ENCODE measurements at places on chromosomes 6 and 20. TPM values are rescaled to one million over a fixed set of nuclear protein-coding genes. Genes with fewer than 3 reads are reported as not detected.
A peak's percentile ranks its signal among the peaks of the same experiment; 100 is the strongest.

RAET1L gene
- total RNA-seq, result not detected

MYL9 gene
- 3,222 TPM for total RNA-seq

DNA sequence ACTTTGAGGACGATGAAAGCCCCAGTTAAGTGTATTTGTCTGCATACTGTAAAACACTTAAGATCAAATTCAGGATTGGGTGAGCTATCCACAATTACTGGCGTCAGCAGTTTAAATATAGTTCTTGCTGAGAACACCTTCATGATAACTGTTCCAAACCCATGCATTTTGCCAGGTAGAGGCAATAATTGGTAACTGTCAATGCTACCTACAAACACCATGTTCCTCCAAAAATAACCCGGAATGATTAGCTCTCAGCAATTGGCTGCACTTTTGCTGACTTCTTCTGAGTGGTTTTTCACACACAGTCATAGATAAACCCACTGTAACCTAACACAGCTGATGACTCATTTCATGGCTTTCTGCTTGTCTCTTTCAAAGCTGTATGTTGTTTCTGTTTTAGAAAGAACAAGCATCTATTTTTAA is 1358.6 kb upstream of the GJE1 start:
- H3K36me3 ChIP-seq, result no peaks in the 10 kb centered on the region
- DNase-seq, result no peak
- H3K4me1 ChIP-seq, result no peaks in the 10 kb centered on the region
- H3K27me3 ChIP-seq, result no peaks in the 10 kb centered on the region
- H3K27ac ChIP-seq, result no peak overlapping the region

DNA sequence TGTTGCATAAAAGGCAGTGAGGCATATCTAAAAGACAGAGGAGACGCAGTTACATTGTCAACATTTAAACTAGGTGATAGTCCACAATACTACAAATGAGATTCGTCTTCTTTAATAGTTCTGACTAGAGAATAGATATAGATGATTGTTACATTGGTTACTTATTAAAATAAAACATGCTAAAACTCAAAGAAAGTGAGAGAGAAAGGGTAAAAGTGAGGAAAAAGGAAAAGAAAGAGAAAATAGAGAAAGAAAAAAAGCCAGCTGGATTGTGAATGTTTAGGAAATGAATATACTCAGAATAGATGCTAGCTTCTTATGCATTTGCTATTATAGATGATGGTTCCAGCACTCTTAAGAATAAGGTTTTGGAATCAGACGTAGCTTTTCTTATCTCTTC is 27.7 kb upstream of the FAM162B start:
- no peak for DNase-seq
- H3K27me3 ChIP-seq, result no peaks in the 10 kb centered on the region
- no peak overlapping the region for H3K27ac ChIP-seq

OVOL2 gene
- not detected for total RNA-seq

- H3K4me1 ChIP-seq, result no peaks in the 10 kb centered on the region
- H3K4me3 ChIP-seq, result peak overlapping the region; percentile 82
- H3K36me3 ChIP-seq, result no peaks in the 10 kb centered on the region
- H3K27ac ChIP-seq, result peak overlapping the region; percentile 63
- peak; percentile 87 for DNase-seq
- H3K27me3 ChIP-seq, result no peaks in the 10 kb centered on the region
These were observed 96.5 kb downstream of the HFE start for GRCh38 chr6:26183581-26184366.

GRCh38 chr6:33433001-33433543 is 13.2 kb downstream of the SYNGAP1 start:
- H3K4me3 ChIP-seq, result no peak overlapping the region
- peak; percentile 62 for DNase-seq
- H3K27me3 ChIP-seq, result no peaks in the 10 kb centered on the region

DNA sequence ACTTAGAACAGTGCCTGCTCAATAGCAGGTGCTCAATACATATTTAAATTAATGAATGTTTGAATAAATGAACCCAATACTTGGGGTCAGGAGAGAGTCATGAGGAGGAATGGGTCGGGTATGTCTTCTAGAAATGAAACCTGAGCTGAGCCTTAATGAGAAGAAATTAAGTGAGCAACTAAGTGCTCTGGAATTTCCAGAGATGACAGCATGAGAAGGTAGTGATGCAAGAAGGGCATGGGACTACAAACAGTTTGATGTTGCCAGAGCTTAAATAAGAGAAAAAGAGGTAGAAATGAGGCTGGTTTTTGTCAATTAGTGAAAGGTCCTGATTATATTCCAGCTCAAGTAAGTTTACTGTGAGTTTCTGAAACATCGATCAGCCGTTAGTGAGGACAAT is 82.9 kb downstream of the PDE10A start:
- H3K4me3 ChIP-seq, result no peak overlapping the region
- H3K4me1 ChIP-seq, result no peaks in the 10 kb centered on the region
- H3K27me3 ChIP-seq, result no peaks in the 10 kb centered on the region
- no peak overlapping the region for H3K27ac ChIP-seq
- no peaks in the 10 kb centered on the region for H3K36me3 ChIP-seq
- DNase-seq, result no peak

DNA sequence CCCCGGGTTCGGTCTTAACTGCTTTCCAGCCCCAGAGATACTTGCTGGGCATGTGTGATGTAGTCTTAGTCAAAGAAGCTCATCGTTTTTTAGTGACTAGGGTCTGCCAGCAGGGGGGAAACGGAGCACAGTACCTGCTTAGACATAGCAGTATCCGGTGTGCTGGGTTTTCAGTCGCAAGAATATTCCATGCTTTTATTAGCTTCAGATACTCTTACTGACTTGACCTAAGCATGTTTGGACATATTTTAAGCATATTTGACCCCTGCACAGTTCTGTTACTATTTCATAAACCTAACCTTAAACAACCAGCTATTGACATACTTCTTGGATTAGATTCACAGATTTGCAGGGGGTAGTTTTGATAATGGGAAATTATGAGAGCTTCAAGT is 3.0 kb downstream of the E2F3 start:
- H3K36me3 ChIP-seq, result no peaks in the 10 kb centered on the region
- no peak overlapping the region for H3K27ac ChIP-seq
- no peaks in the 10 kb centered on the region for H3K4me1 ChIP-seq
- H3K4me3 ChIP-seq, result peak overlapping the region; percentile 94
- no peak for DNase-seq

- no peak overlapping the region for H3K4me3 ChIP-seq
- H3K27ac ChIP-seq, result no peak overlapping the region
- H3K4me1 ChIP-seq, result peaks cover 3% of the 10 kb centered on the region
- H3K36me3 ChIP-seq, result peaks cover 2% of the 10 kb centered on the region
- no peaks in the 10 kb centered on the region for H3K27me3 ChIP-seq
- DNase-seq, result no peak
These were observed 115.7 kb downstream of the OGFRL1 start for GRCh38 chr6:71404145-71404966.

DNA sequence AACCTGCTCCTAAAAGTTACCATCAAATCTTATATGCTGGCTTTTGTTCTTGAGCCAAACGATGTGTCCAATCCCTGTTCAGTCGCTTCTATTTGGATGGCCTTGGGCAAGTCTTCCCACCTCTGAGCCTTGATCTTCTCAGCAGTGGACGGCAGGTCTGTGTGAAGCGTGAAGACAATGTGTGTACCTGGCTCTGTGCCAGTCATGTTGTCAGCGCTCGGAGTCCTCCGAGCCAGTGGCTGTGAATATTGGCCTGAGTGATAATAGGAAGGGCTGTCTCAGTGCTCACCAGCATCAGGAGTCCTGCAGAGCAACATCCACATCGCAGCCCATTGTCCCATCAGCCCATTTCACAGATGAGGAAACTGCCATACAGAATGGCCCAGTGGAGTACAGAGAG is 219.0 kb downstream of the CDC5L start:
- H3K27ac ChIP-seq, result no peak overlapping the region
- H3K27me3 ChIP-seq, result no peaks in the 10 kb centered on the region
- no peaks in the 10 kb centered on the region for H3K4me1 ChIP-seq
- no peak for DNase-seq
- H3K4me3 ChIP-seq, result no peak overlapping the region

- no peak overlapping the region for H3K4me3 ChIP-seq
- no peaks in the 10 kb centered on the region for H3K4me1 ChIP-seq
- no peak for DNase-seq
- no peak overlapping the region for H3K27ac ChIP-seq
These were observed 154.6 kb upstream of the AHI1 start for GRCh38 chr6:135651964-135652755.

- no peaks in the 10 kb centered on the region for H3K36me3 ChIP-seq
- H3K27me3 ChIP-seq, result no peaks in the 10 kb centered on the region
- no peaks in the 10 kb centered on the region for H3K4me1 ChIP-seq
- no peak overlapping the region for H3K4me3 ChIP-seq
- no peak overlapping the region for H3K27ac ChIP-seq
- no peak for DNase-seq
These were observed 13.6 kb downstream of the PERP start for GRCh38 chr6:138093632-138094031.

DNA sequence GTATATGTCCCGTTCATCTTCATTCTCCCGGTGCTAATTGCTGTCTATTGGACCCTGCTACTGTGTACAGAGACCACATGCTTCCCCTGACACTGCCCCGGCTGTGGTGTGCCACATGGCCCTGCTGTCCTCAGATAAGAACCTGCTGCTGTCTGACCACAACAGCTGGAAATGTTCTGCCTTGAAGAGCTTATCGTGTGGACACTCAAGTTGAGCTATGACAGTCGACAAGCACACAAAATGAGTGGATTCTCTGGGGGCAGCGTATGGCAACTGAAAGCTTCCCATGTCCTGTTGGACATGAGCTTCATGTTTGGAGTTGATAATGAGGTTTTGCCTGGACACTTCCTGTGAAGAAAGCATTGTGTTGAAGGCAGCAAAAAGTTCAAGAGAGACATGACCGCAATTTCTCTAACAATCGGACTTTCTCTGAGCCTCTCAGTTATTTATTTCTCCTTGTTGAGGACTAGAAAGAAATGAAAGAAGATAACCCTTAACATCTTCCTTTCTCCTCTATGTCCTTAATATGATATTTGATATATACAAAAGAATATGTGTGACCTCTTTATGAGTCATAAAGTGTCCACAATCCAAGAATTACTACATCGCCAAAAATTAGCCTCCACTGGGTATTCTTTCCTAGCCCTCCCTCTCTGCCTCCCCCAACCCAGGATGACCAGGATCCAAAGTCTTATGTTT is 187.1 kb upstream of the TCF21 start:
- no peak overlapping the region for H3K4me3 ChIP-seq
- no peaks in the 10 kb centered on the region for H3K36me3 ChIP-seq
- DNase-seq, result no peak
- H3K4me1 ChIP-seq, result peaks cover 5% of the 10 kb centered on the region

DNA sequence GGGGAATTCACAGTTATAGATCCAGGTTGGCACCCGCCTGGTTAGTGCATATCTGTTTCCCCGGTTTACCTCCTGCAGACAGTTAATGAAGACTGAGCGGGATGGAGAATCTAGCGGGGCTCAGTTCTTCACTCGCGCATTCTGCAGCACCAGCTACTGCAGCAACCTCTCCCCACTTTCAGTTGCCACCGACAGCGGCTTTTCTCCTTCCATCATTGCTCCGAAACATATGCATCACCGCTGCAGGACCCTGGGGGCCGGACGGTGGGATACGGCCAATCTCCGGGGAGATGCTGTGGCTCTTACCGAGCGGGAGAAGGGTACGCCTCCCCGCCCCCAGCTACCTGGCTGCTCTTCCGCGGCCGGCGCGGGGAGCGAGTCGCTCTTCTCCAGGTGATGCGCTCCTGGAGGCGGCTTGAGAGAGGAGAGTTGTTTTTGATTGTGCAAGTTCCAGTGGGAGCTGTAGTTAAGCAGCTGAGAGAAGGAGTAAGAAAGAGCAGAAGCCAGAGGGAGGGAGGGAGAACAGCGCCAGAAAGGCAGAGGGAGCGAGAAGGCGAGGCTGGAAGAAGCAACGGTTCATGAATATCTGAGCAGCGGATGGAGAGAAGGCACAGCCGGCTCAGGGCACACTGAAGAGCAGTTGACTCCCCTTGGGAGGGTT is at the start of gene SGK1:
Gene SGK1, minus strand, starts transcription at position 642 of the 661 bp plus-strand sequence. CDS start 652 bp downstream, outside the sequence.
- H3K4me3 ChIP-seq, result peak within 1 kb of the TSS; percentile 39
- no peaks in the 10 kb centered on the region for H3K36me3 ChIP-seq
- no peaks in the 10 kb centered on the region for H3K4me1 ChIP-seq
- H3K27ac ChIP-seq, result no peak within 1 kb of the TSS
- DNase-seq, result no peak

- no peaks in the 10 kb centered on the region for H3K36me3 ChIP-seq
- H3K27ac ChIP-seq, result no peak overlapping the region
- H3K4me1 ChIP-seq, result no peaks in the 10 kb centered on the region
- DNase-seq, result no peak
These were observed 3.9 kb downstream of the SYNJ2 start for GRCh38 chr6:157985378-157986155.

- H3K4me3 ChIP-seq, result no peak within 1 kb of the TSS
- DNase-seq, result no peak
- no peaks in the 10 kb centered on the region for H3K36me3 ChIP-seq
- no peak within 1 kb of the TSS for H3K27ac ChIP-seq
- H3K27me3 ChIP-seq, result no peaks in the 10 kb centered on the region
- H3K4me1 ChIP-seq, result no peaks in the 10 kb centered on the region
These were observed at the start of gene NOTCH4 for GRCh38 chr6:32223258-32224235. Gene NOTCH4 (minus strand): TSS chr6:32224067. CDS start chr6:32223928, 139 bp downstream.

GRCh38 chr20:59163631-59164530 is at the start of gene ZNF831:
Gene ZNF831 (plus strand): TSS chr20:59163821. CDS start chr20:59191020, 27,199 bp downstream.
- DNase-seq, result no peak
- H3K27ac ChIP-seq, result no peak within 1 kb of the TSS
- no peaks in the 10 kb centered on the region for H3K36me3 ChIP-seq
- no peaks in the 10 kb centered on the region for H3K27me3 ChIP-seq
- no peaks in the 10 kb centered on the region for H3K4me1 ChIP-seq

MACROD2 gene
- total RNA-seq, result 6.2 TPM

DNA sequence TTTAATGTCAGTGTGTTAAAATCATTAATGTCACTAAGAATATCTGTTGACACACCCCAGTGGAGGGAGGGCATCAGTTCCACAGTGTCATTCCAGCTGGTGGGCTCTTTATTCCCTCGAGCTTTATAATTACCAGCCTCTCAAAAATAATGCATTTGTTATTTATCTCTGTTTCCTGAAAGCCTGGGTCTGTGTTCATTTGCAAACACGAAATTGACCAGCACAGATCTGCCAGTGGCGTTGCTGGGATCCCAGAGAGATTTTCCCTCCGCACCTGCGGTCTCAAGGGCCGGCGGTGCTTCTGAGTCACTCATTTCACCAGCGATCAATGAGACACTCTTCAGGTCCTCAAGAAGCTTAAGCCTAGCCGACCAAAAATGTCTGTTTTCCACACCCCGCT is 5.7 kb upstream of the PYGB start:
- DNase-seq, result no peak
- no peak overlapping the region for H3K4me3 ChIP-seq
- no peaks in the 10 kb centered on the region for H3K36me3 ChIP-seq
- no peak overlapping the region for H3K27ac ChIP-seq
- H3K4me1 ChIP-seq, result no peaks in the 10 kb centered on the region
- no peaks in the 10 kb centered on the region for H3K27me3 ChIP-seq

NCOA6 gene
- 21.3 TPM for total RNA-seq

Measured in aorta (tissue), 5 donors.